ENCODE measurements at places on chromosomes 4 and X. TPM values are rescaled to one million over a fixed set of nuclear protein-coding genes. Genes with fewer than 3 reads are reported as not detected.

GC gene
- total RNA-seq = not detected

SLITRK2 gene
- 14.2 TPM for total RNA-seq

PLP1 gene
- total RNA-seq = 123 TPM

RPS6KA6 gene
- total RNA-seq = 19.5 TPM

UVSSA gene
- 15.7 TPM for total RNA-seq

EDNRA gene
- total RNA-seq = 47.0 TPM

CENPVL2 gene
- total RNA-seq = 0.71 TPM

OTC gene
- total RNA-seq = not detected

VCX2 gene
- not detected for total RNA-seq

TMEM129 gene
- total RNA-seq = 26.9 TPM

KLHL4 gene
- total RNA-seq = 9.2 TPM

CSAG2 gene
- not detected for total RNA-seq

NXF2B gene
- 0.44 TPM for total RNA-seq

MAGEA2B gene
- total RNA-seq = not detected

NDP gene
- 13.5 TPM for total RNA-seq

NHSL2 gene
- total RNA-seq = 15.6 TPM

HSD17B11 gene
- total RNA-seq = 30.1 TPM

SPP1 gene
- 189 TPM for total RNA-seq

CFAP299 gene
- total RNA-seq = 4.3 TPM

IL9R gene
- total RNA-seq = not detected

RBMX2 gene
- total RNA-seq = 19.4 TPM

KCNE5 gene
- total RNA-seq = 3.9 TPM

PRAF2 gene
- total RNA-seq = 8.6 TPM

LRPAP1 gene
- 169 TPM for total RNA-seq

PRRG3 gene
- 24.4 TPM for total RNA-seq

NCAPG gene
- 21.6 TPM for total RNA-seq

FGF13 gene
- 42.1 TPM for total RNA-seq

FRMPD4 gene
- 2.0 TPM for total RNA-seq

SLC7A11 gene
- 7.1 TPM for total RNA-seq

BCORL1 gene
- total RNA-seq = 10.4 TPM

DSPP gene
- 0.05 TPM for total RNA-seq

SLC10A6 gene
- 0.99 TPM for total RNA-seq

ARSD gene
- 31.8 TPM for total RNA-seq

ANKRD17 gene
- 111 TPM for total RNA-seq

EVC2 gene
- 10.8 TPM for total RNA-seq

PASD1 gene
- total RNA-seq = not detected

EGFL6 gene
- 75.3 TPM for total RNA-seq

IGFBP7 gene
- 290 TPM for total RNA-seq

TCEAL9 gene
- total RNA-seq = 84.4 TPM

CC2D2A gene
- total RNA-seq = 82.1 TPM

LIMCH1 gene
- total RNA-seq = 125 TPM

MAPK10 gene
- total RNA-seq = 179 TPM

ODAPH gene
- not detected for total RNA-seq

SASH3 gene
- 1.4 TPM for total RNA-seq
